ENCODE measurements at places on chromosomes 12 and 14.

DNA sequence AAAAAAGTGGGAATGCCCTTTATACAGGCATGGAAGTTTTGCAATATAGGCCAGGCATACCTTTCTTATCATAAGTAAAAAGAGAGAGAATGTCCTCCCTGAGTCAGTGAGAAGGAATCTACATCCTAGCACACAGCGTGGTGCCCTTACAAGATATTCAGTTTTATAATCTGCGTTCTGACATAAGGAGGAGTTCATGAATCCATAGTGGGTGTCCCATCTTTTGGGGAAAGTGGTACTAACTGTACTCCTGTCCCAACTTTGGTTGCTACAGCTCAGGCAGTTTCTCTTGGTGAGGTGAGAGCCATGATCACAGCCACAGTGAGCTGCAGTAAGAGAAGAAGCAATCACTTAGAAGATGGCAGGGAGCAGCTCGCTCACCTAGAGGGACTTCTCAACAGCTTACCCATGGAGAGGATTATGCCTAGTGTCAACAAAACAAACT lies 332.9 kb downstream of the BCAT1 start:
- DNase-seq, result no peak

DNA sequence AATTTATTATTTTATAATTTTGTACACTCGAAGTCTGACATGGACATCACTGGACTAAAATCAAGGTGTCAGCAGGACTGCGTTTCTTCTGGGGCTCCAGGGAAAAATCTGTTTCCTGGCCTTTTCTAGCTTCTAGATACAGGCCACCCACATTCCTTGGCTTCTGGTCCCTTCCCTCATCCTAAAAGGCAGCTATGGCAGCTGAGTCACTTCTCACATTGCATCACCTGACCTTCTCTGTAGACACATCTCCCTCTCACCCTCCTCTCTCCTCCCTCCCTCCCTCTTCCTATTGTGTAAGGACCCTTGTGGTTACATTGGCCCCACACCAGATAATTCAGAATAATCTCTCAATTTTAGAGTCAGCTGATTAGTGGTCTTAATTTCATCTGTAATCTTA lies 92.4 kb downstream of the RPS6KA5 start:
- DNase-seq, result no peak

DNA sequence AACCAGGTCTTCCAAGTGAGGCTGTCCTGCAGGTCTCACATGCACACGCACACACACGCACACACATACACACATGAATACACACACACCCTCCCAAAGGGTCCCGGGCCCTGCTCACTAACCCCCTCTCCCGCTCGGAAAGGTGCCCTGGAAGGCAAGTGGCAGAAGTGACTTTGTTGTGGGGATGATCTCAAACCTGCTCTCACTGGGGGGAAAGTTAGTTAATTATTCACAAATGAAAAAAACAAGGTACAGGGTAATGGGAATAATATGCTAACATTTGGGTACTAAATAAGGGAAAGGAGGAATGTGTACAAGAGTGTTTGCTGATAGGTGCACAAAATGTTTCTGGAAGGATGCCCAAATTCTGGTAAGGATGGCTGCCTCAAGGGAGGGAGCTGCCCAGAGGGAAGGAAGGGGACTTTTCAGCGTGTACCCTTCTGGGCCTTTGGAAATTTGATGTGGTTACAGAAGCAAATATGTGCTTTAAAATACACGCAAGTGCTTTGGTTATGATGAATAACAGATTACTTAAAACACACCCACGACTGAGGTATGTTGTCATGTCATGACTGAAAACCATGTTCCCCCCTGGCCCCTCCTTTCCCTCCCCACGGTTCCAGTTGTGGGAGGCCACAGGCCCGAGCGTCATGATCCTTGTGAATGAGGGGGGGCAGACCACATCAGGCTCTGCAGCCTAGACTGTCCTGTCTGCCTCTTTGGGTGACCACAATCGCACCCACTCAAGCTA lies 43.3 kb upstream of the PLEKHG6 start:
- DNase-seq, result no peak

- no peak for DNase-seq
These were observed 361.8 kb downstream of the TMEM121 start for GRCh38 chr14:105888151-105888550.

- no peak for DNase-seq
These were observed 251.1 kb downstream of the DAD1 start for GRCh38 chr14:22337938-22338337.

DNA sequence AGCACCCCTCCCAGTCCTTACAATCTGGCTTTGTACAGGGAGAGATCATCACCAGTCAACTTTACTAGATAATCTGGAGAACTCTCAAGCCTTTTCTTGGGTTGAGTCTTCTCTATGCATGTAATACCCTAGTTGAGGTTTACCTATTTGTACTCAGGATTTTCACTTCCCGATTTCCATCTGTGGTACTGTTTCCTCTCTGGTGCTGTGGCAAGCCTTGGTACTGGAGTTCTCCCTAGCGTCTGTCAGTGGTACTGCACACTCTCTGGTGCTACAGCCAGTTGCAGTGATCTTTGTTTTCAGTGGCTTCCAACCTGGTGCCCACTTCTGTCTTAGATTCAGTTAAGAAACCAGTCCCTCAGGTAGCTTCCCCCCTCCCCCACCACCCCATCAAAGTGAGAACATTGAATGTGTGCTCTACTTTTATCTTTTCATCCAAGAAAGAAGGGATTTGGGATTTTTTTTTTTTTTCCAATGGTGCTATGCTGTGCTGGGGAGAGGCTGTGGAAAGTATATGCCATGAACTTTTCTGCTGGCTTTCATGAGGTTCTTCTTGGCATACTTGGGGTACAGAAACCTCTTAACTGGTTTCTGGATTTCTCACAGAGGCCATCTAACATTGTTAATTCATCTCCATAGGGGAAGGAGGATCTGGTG lies 69.4 kb upstream of the EVL start:
- DNase-seq, result peak; percentile 25

DNA sequence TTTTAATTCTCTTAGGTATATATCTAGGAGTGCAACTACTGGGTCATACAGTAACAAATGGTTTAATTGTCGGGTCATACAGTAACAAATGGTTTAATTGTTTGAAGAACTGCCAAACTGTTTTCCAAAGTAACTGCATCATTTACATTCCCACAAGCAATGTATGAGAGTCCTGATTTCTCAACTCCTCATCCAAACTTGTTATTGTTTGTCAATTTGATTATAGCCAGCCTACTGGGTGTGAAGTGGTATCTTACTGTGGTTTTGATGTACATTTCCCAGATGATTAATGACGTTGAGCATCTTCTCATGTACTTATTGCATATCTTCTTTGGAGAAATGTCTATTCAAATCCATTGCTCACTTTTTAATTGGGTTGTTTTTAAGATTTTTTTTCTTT lies 67.6 kb upstream of the CFL2 start:
- no peak for DNase-seq

DNA sequence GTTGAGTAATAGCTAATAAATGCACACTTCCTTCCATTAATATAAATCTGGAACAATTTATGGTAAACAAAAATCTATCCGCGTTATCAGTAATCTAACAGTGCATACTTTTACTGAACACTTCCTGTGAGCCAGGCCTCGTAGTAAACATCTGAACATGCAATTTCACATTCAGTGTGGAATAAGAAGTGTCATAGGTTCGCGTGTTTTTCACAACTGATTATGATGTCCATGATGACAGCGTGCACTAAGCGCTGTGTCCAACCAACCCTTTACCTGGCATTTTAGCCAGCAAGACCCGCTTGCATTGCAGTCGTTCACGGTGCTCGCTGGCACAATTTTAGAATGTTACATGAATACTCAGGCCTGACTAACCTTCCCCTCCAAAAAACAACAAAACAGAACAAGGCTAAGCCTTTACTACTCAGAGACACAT lies 2.1 kb downstream of the PNMA1 start:
- no peak for DNase-seq

DNA sequence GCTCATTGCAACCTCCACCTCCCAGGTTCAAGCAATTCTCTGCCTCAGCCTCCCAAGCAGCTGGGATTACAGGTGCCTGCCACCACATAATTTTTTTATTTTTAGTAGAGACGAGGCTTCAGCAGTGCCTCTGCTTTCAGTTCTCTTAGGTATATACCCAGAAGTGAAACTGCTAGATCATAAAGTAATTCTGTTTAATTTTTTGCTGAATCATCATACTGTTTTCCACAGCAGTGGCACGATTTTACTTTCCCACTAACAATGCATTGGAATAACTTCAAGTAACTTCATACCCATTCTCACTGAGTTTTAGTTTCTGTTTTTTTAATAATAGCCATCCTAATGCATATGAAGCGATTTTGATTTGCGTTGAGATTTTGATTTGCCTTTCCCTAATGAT lies 148.0 kb upstream of the G2E3 start:
- no peak for DNase-seq

DNA sequence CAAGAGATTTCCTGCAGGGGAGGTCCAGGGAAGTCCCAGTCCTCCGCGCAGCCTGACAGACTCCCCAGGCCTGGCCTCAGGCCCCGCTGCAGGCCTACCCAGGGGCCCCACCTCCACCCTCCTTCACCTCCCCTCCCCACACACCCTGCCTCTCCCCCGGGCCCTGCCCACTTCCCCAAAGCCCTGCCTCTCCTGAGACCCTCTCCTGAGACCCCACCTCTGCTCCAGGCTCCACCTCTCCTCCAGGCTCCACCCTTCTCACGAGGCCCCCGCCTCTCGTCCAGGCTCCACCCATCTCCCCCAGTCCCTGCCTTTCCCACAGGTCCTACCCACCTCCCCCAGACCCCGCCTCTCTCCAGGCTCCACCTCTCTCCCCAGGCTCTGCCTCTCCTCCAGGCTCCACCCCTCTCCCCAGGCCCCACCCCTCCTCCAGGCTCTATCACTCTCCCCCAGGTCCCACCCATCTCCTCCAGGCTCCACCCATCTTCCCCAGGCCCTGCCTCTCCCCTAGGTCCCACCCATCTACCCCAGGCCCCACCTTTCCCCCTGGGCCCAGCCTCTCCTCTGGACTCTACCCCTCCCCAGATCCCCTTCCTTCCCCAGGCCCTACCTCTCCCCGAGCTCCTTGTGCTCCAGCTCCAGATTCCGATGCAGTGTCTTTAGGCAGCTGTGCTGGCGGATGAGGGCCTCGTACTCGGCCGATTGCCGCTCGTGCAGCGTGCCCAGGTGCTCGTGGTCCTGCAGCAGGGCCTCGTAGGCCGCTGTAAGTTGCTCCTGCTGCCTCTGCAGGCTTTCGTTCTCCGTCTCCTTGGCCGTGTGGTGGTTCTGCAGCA lies 58.8 kb upstream of the GPR68 start:
- DNase-seq, result no peak

GRCh38 chr14:29800961-29801360 lies 126.7 kb downstream of the PRKD1 start:
- DNase-seq, result no peak

DNA sequence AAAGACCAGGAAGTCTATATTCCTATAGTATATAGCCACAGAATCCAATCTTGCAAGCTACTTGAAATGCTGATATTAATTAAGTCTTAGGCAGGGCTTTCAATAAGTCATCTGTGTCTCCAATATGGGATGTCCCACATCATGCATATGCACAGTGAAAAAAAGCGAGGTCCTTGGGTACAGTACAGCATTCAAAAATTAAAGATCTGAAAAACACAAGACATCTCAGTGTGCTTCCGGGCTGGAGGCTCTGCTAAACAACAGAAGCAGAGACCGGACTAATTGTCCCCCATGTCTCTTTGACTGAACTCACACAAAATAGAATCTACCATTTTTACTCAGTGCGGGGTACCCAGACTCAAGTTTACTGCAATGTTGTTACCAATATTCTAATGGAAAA lies 156.0 kb downstream of the DAD1 start:
- DNase-seq, result no peak

DNA sequence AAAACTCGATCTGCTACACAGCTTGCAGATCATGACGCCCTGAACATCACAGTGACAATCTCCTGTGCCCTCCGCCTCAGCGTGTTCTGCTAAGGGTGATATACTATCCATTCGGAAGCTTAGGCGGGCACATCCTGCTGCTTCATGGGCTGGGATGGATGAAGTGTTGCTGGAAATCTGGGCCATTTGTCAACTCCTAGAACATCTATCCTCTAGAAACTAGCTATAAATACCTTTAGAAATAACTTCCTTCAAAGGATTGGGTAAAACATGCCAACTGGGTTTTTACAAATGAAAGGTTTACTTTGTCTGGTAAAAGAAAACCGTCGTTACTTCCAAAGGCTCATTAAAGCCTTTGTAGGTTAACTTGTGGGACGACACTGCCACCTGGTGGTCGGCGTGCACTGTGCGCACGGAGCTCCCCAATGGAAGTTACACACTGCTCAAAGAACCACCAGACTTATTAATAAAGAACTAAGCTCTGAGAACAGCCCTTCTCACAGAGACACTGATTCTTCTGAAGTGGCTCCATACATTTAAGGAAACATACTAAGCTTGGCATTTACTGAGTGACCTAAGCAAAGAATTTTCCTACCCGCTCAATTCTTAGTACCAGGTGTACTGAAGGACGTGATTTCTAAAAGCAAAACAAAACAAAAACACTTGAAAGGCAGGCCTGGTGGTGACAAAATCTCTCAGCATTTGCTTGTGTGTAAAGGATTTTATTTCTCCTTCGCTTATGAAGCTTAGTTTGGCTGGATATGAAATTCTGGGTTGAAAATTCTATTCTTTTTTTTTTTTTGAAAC lies 21.6 kb upstream of the CACNA2D4 start:
- DNase-seq, result peak; percentile 88

DNA sequence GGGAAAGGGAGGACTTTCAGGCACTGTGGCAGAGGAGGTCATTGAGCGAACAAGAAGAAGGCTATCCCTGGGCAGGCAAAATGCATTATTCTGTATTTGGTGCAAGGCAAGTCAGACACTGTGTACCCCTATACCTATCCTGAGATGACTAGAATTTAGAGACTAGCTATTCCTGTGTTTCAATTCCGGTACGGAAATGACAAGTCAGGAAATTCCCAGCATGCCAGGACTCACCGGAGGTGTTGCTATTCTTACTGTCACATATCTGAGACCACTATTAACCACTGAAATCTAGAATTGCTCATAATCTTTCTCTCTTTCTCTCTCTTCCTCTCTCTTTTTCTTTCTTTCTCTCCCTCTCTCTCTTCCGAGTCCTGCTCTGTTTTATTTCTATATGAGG lies 297.1 kb downstream of the PDZRN4 start:
- DNase-seq, result no peak

DNA sequence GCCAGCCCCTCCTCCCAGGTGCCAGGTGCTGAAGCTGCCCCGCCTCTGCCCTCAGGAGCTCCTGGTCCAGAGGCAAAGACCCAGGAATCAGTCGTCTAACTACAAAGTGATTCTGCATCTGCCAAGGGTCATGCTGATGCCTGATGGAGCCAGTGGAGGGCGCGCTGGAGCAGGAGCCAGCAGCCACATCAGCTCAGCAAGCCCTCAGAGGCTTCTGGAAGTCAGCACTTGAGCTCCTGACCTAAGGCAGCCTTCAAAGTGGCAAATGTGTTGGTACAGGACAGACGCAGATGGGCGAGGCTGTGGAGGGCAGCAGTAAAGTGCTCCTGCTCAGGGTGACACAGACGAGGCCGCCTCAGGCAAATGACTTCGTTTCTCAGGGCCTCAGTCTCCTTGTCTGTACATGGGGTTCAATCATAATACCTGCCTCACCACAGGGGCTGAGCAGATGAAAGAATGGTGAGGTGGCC lies 10.9 kb downstream of the C12orf43 start:
- no peak for DNase-seq
